Activated naive CD4-positive, alpha-beta T cell treated with anti-CD3 and anti-CD28 coated beads, Interleukin-2, amount 10 ng/mL, durations not matched to agents 7 days and 5 days (primary cell): ENCODE measurements at places on chromosomes 13 and 19.

DNA sequence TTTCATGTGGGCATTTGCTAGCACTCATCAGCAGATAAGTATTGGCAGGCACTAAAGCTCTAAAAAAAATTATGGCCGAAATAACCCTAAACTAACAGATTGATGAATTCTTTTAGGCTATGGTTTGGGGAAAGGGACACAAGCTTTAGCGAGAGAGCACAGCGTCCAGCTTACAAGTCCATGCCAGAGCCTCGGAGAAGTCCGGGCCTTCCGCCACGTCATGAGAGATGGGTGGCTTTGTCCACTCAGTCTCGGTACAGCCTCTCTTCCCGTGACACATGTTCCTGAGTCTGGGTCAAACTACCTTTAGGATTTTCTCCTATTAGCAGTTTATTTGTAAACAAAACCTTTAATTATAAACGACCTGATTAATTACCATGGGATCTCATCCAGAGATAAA lies 27.7 kb downstream of the TMTC4 start:
- H3K36me3 ChIP-seq: peaks cover 37% of the 10 kb centered on the region
- H3K4me1 ChIP-seq: no peaks in the 10 kb centered on the region
- no peaks in the 10 kb centered on the region for H3K27me3 ChIP-seq
- DNase-seq: no peak
- no peak overlapping the region for H3K4me3 ChIP-seq
- no peak overlapping the region for H3K27ac ChIP-seq

- H3K4me3 ChIP-seq: no peak overlapping the region
- no peaks in the 10 kb centered on the region for H3K36me3 ChIP-seq
- no peak overlapping the region for H3K27ac ChIP-seq
- no peak for DNase-seq
- peaks cover 16% of the 10 kb centered on the region for H3K4me1 ChIP-seq
Measured at GRCh38 chr13:74217811-74218210, 83.6 kb upstream of the KLF12 start.

DNA sequence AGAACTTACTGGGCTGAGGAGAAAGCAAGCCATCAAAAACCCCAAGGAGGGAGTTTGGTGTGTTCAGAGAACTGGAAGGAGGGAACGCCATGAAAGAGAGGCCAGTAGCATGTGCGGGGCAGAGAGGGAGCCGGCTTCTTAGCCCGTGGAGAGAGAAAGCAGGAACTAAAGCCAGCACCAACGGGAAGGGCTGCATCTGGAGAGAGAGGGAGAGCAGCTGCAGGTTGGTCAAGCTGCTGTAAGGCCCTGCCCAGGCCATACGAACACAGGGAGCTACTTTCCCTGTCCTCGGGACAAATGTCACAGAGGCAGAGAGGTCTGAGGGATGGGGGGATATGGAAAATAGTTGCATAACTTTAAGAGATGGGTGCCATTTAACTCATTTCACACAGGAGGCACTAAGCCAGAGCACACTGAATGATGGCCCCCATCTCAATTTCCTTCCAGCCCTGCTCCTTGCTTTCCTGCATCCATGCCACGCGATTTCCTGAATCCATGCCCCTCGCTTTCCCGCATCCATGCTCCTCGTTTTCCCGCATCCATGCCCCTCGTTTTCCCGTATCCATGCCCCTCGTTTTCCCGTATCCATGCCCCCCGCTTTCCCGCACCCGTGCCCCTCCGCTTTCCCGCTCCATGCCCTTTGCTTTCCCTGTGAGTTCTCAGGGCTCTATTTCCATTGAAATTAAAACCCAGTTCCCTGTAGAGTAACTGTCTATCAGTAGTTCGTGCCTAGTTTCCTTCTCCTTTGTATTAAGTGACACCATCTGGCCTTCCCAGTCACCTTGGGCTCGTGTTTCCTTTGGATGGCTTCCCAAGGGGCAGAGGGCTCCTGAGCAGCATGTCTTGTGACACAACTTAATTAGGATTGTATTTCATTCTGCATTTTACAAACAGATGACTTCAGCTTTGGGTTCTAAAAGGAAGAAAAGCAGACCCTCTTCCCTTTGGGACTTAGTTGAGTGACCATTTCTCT lies 31.5 kb upstream of the TPT1 start:
- peaks cover 45% of the 10 kb centered on the region for H3K4me1 ChIP-seq
- no peak overlapping the region for H3K27ac ChIP-seq
- no peak overlapping the region for H3K4me3 ChIP-seq
- H3K27me3 ChIP-seq: no peaks in the 10 kb centered on the region
- no peak for DNase-seq
- peaks cover 28% of the 10 kb centered on the region for H3K36me3 ChIP-seq

DNA sequence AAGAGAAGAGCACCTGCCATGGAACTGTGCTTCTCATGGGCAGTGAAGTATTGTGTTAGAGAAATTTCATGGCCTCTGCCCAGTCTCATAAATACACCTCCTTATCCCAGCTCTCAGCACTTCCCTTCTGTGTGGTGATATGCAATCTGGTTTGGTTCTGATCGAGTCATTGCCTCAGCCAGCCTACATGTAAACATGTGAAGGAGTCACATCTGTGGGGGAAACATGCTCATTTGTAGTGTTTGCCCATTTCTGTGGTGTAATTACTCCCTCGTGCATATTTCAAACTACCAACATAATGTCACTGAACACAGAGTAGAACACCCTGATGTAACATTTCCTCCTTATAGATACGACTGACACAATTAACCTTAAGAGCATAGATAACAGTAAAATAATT lies 183.0 kb downstream of the DCT start:
- H3K4me1 ChIP-seq: no peaks in the 10 kb centered on the region
- no peaks in the 10 kb centered on the region for H3K27me3 ChIP-seq
- no peaks in the 10 kb centered on the region for H3K36me3 ChIP-seq
- no peak overlapping the region for H3K4me3 ChIP-seq

DNA sequence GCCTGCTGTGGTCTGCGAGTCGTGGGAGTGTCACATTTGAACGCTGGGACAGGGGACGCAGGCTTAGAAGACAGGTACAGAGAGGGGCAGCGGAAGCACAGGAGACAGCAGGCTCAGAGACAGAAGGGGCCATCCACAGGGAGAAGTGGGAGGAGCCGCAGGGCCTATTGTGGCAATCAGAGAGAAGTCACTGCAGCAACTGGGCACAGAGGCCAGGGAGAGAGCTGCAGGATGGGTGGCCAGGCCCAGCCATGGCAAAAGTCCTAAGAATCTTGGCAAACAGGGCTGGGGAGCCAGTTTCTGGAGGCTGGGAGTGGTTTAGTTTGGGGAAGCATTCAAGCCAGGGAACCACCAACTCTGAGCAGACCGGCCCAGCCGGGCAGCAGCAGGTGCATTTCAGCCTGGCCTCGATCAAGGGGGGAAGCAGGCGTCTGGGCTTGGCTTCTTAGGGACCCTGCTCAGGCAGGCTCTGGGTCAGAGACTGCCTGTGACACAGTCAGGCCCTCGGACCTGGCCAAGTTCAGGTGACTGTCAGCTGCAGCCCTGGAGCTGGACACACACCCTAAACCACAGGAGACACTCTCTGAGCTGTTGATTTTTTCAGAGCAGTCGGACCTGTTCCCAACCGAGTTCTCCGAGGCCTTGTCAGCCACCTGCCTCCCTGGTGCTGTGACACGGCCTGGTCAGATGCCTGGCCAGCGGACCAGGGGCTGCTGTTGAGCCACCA lies 11.8 kb downstream of the SH3GL1 start:
- no peaks in the 10 kb centered on the region for H3K27me3 ChIP-seq
- no peak for DNase-seq
- peaks cover 51% of the 10 kb centered on the region for H3K4me1 ChIP-seq

- no peak overlapping the region for H3K27ac ChIP-seq
- H3K36me3 ChIP-seq: no peaks in the 10 kb centered on the region
- peaks cover 24% of the 10 kb centered on the region for H3K27me3 ChIP-seq
- H3K4me1 ChIP-seq: peaks cover 6% of the 10 kb centered on the region
- DNase-seq: no peak
- no peak overlapping the region for H3K4me3 ChIP-seq
Measured at GRCh38 chr19:34838248-34838647, 65.2 kb upstream of the ZNF599 start.

GRCh38 chr13:60754211-60755090 lies 357.4 kb downstream of the TDRD3 start:
- no peaks in the 10 kb centered on the region for H3K36me3 ChIP-seq
- H3K27ac ChIP-seq: no peak overlapping the region
- DNase-seq: no peak
- no peak overlapping the region for H3K4me3 ChIP-seq

- H3K27ac ChIP-seq: no peak overlapping the region
- H3K4me3 ChIP-seq: no peak overlapping the region
- no peak for DNase-seq
- no peaks in the 10 kb centered on the region for H3K4me1 ChIP-seq
Measured at GRCh38 chr13:110000534-110001345, 214.4 kb upstream of the IRS2 start.

- H3K36me3 ChIP-seq: no peaks in the 10 kb centered on the region
- H3K4me3 ChIP-seq: no peak overlapping the region
- no peak for DNase-seq
- no peaks in the 10 kb centered on the region for H3K4me1 ChIP-seq
- no peak overlapping the region for H3K27ac ChIP-seq
- H3K27me3 ChIP-seq: no peaks in the 10 kb centered on the region
Measured at GRCh38 chr13:38530492-38530891, 156.4 kb upstream of the FREM2 start.

- no peaks in the 10 kb centered on the region for H3K4me1 ChIP-seq
- DNase-seq: no peak
- no peaks in the 10 kb centered on the region for H3K36me3 ChIP-seq
- H3K27me3 ChIP-seq: no peaks in the 10 kb centered on the region
Measured at GRCh38 chr13:35784286-35784951, 307.9 kb upstream of the MAB21L1 start.

DNA sequence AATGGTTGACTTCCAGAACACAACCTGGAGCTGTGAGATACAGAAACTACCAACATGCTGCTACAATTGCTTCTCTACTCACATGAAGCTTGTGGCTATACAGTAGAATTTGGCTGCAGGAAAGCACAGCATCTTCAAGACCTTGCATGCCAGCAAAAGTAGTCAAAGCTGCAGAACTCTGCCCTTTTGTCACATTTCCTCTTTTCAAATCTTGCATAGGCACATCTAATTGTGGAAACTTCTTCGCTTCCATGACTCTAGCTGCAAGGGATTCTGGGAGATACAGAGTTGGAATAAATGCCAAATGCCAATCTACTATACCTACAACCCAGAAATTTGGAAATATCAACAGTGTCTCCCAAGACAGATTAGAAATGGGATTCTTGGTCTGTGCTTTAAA lies 462.2 kb downstream of the FOXO1 start:
- no peaks in the 10 kb centered on the region for H3K27me3 ChIP-seq
- no peak overlapping the region for H3K27ac ChIP-seq
- peaks cover 48% of the 10 kb centered on the region for H3K4me1 ChIP-seq
- no peak overlapping the region for H3K4me3 ChIP-seq
- no peak for DNase-seq

DNA sequence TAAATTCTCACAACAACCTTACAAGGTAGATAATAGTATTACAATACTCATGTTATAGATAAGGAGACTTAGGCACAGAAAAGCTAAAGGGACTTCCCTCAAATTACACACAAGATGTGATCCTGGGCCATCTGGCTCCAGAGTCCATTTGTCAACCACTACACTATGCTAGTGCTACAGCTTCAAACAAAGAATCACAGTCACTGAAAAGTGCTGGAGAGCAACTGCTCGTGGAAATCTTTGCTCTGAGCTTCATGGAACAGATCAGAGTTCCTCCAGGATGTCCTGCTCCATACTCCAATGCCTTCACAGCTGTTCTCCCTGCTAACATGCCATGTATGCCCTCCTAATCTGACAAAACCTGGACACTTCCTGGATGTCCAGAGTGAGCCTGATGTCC lies 271.2 kb downstream of the ENOX1 start:
- no peak overlapping the region for H3K4me3 ChIP-seq
- no peaks in the 10 kb centered on the region for H3K4me1 ChIP-seq
- no peaks in the 10 kb centered on the region for H3K36me3 ChIP-seq
- no peaks in the 10 kb centered on the region for H3K27me3 ChIP-seq
- H3K27ac ChIP-seq: no peak overlapping the region

DNA sequence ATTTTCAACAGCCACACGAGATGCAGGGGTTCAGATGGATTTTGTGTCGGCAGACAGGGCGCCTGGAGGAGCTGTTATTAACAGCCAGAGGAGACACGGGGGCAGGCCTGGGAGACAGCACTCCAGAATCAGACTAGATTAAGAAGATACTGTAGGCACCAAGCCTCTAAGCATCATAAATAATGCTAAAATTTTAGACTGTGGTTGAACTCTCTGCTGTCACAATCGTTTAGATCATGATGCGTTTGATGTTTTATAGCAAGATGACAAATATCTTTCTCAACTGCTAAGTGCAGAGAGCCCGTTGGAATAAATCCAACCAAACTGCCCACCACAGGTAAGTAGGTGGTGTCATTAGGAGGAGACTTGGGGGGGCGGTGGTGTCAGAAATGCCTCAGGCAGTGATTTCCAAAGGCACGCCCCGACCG lies 63.9 kb downstream of the CEBPG start:
- H3K36me3 ChIP-seq: no peaks in the 10 kb centered on the region
- H3K27ac ChIP-seq: no peak overlapping the region
- no peaks in the 10 kb centered on the region for H3K27me3 ChIP-seq
- no peak overlapping the region for H3K4me3 ChIP-seq

- H3K27me3 ChIP-seq: no peaks in the 10 kb centered on the region
- H3K36me3 ChIP-seq: peaks cover 63% of the 10 kb centered on the region
- no peak for DNase-seq
- peaks cover 2% of the 10 kb centered on the region for H3K4me1 ChIP-seq
- no peak overlapping the region for H3K27ac ChIP-seq
- no peak overlapping the region for H3K4me3 ChIP-seq
Measured at GRCh38 chr19:55232286-55232602, 3.7 kb upstream of the TMEM86B start.

DNA sequence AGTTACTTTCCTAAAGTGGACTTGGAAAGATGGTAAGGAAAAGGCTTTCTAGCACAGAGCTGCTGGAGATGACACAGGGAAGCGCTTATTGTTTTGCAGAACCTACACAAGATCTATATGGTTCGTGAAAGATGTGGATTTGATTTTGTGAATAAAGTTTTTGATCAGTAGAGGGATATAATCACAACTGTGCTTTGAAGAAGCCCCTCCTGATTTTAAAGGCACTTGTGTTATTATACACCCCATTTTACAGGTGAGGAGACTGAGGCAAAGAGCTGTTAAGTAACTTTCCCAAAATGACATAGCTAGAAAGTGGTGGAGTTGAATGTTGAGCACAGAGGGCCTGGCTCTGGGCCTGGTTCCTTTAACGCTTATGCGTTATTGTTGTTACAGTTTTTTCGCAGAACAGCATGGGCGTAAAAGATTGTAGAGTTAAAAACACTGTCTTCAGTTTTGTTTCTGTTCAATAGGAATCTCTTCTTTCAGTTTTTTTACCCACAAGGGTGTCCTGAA lies 1.4 kb downstream of the TDRD3 start:
- peak overlapping the region; percentile 95 for H3K27ac ChIP-seq
- peaks cover 37% of the 10 kb centered on the region for H3K4me1 ChIP-seq
- peak overlapping the region; percentile 83 for H3K4me3 ChIP-seq
- DNase-seq: no peak
- no peaks in the 10 kb centered on the region for H3K36me3 ChIP-seq

GRCh38 chr19:48390188-48391099 lies 907 bp downstream of the KDELR1 start:
- H3K27ac ChIP-seq: peak overlapping the region; percentile 89
- peaks cover 27% of the 10 kb centered on the region for H3K4me1 ChIP-seq
- DNase-seq: peak; percentile 76
- peaks cover 46% of the 10 kb centered on the region for H3K27me3 ChIP-seq
- H3K4me3 ChIP-seq: peak overlapping the region; percentile 95

GRCh38 chr13:73251626-73252265 lies 192.9 kb downstream of the KLF5 start:
- H3K27ac ChIP-seq: no peak overlapping the region
- no peaks in the 10 kb centered on the region for H3K36me3 ChIP-seq
- no peak for DNase-seq
- H3K27me3 ChIP-seq: peaks cover 6% of the 10 kb centered on the region
- H3K4me3 ChIP-seq: no peak overlapping the region

- DNase-seq: no peak
- peaks cover 42% of the 10 kb centered on the region for H3K36me3 ChIP-seq
- peak overlapping the region; percentile 98 for H3K27ac ChIP-seq
- peaks cover 66% of the 10 kb centered on the region for H3K4me1 ChIP-seq
Measured at GRCh38 chr19:17074634-17075034, 618 bp downstream of the HAUS8 start.
